Camera-type eye (tissue), 1 donor: ENCODE measurements at places on chromosomes 16 and 17. TPM values are rescaled to one million over a fixed set of nuclear protein-coding genes. Genes with fewer than 3 reads are reported as not detected.

Gene SDR42E1
- 3.1 TPM for total RNA-seq

Gene HASPIN
- 1.8 TPM for total RNA-seq

Gene TMEM235
- 1.8 TPM for total RNA-seq

Gene MSLN
- 19.4 TPM for total RNA-seq

Gene GLP2R
- 0.44 TPM for total RNA-seq

Gene C16orf96
- 0.38 TPM for total RNA-seq

Gene RUNDC3A
- 36.4 TPM for total RNA-seq

Gene TP53TG3D
- total RNA-seq, result not detected

Gene CACNG1
- 0.82 TPM for total RNA-seq

Gene VTN
- total RNA-seq, result 7.7 TPM

Gene SOST
- 0.22 TPM for total RNA-seq

Gene NPIPB6
- total RNA-seq, result 11.4 TPM

Gene CACNG5
- total RNA-seq, result 64.4 TPM

Gene TEDC2
- 7.0 TPM for total RNA-seq

Gene KCNH6
- 24.6 TPM for total RNA-seq

Gene HAP1
- total RNA-seq, result 0.38 TPM

Gene MPO
- total RNA-seq, result 14.1 TPM

Gene IGFALS
- total RNA-seq, result 0.55 TPM

Gene GINS2
- 7.0 TPM for total RNA-seq

Gene SLC5A11
- not detected for total RNA-seq

Gene GDPD1
- total RNA-seq, result 15.1 TPM

Gene SMIM36
- total RNA-seq, result 3.7 TPM

Gene TUBG1
- 28.0 TPM for total RNA-seq

Gene GJC1
- total RNA-seq, result 34.3 TPM

Gene TEKT1
- 2.3 TPM for total RNA-seq

Gene IRX3
- total RNA-seq, result 6.7 TPM

Gene SERPINF2
- total RNA-seq, result 1.6 TPM

Gene HS3ST3A1
- 22.7 TPM for total RNA-seq

Gene TP53TG3B
- total RNA-seq, result not detected

Gene SHISA9
- total RNA-seq, result 2.7 TPM

Gene PABPN1L
- total RNA-seq, result 0.38 TPM

Gene DPEP2
- total RNA-seq, result 1.3 TPM
